Stimulated activated CD4-positive, alpha-beta T cell treated with anti-CD3 and anti-CD28 coated beads, Interleukin-1b, Interleukin-23, amount 100 ng/mL, for 1 hour (primary cell): ENCODE measurements at places on chromosomes 2 and 18.

DNA sequence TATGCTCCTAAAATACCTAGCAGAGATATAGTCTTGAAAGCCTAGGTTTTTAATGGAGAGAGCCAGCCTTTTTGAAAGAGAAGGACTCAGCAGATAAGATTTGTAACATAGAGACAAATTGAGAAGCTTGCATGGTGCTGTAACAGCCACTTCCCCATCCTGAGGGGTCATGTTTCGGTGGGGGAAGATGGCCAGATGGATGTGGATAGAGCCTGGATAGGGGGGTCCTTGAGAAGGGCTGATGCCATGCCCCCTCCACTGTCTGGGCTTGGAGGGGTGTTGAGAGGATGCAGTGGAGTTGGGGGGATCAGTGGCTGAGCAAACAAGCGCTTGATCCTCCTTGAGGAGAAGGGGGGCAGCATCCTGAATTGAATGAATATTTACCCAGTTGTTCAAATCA, 178.0 kb upstream of the HS6ST1 start:
- DNase-seq, result no peak

- DNase-seq, result no peak
These were observed 60.1 kb downstream of the DSC3 start for GRCh38 chr18:30982285-30982992.

- DNase-seq, result no peak
These were observed 70.9 kb upstream of the ST6GAL2 start for GRCh38 chr2:106956879-106957278.

DNA sequence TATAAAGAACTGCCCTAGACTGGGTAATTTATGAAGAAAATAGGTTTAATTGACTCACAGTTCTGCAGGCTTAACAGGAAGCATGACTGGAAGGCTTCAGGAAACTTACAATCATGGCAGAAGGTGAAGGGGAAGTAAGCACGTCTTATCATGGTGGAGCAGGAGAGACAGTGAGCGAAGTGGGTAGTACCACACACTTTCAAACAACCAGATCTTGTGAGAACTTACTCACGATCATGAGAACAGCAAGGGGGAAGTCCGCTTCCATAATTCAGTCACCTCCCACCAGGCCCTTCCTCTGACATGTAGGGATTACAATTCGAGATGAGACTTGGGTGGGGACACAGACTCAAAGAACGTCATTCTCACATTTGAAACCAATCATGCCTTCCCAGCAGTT, 260.1 kb upstream of the FAM98A start:
- DNase-seq, result no peak

GRCh38 chr2:99403084-99403483, 65.9 kb downstream of the EIF5B start:
- no peak for DNase-seq

DNA sequence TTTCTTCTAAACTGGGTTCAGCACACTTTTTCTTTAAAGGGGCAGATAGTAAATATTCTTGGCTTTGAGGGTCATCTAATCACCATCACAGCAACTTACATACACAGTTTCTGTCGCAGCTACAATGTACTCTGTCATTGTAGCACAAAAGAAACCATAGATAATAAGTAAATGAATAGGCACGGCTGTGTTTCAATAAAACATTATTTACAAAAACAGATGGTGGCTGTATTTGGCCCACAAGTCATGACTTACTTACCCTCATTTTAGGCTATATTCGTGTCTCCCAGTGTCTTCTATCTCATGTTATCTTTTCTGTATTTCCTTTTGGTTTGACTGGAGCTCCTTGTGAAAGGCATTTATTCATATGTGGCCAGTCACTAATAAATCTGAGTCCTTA, 168.3 kb downstream of the MAP2 start:
- no peak for DNase-seq

DNA sequence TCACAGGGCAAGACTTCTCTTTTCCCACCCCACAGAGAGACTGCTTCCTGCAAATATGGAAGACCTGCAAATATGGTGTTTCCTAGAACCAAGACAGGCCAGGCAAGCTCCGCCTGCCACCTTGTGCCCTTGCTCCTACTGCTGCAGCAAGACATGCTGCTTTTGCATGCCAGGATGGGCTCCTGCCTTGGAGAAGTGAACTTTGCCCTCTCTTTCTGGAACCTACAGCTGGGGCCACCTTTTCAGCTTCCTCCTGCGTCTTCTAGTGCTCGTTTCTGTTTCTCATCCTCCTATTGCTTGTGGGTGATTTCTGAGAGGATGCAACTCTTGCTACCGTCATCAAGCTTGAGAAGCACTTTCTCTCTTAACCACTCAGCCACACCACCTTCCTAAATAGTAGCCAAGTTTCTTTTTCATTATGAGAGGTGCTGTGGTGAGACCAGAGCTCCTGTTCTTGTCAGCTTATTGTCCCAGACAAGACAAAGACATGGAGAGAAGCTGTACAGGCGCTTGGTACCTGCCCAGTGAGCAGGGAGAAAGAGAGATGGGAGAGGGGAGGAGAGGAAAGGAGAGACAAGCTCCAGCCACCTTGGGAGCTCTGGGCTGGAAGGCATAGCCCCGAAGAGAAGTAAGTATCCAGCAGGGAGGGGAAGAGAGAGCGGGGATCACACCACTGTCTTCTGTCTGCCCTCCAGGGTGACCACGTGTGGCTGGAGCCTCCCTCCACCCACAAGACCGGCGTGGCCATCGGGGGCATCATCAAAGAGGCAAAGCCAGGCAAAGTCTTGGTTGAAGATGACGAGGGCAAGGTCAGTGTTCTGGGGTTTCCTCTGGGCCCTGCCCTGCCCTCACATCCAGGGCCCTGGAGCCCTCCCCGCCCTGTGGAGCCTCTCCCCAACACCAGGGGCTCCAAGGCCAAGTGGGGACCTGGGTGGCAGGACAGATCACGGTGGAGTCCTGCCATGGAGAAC, 28.3 kb downstream of the MYO7B start:
- DNase-seq, result no peak

DNA sequence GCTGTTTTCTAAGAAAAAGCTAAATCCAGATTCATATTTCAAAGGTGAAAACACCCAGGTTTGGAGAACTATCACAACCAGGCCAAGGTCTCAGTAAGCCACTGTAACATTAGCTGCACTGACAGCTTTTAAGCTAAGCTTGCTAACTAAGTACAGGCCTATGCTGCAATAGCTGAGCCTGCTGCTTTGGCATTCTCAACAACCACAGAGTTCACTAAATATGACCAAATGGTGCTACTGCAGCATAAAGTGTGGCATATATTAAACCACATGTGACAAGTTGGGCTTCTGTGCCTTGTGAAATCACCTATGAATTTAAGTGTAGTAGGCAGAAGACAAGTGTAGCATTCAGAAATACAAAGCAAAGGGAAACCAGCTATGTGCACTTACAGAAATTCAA, 206.7 kb downstream of the TCF4 start:
- DNase-seq, result no peak

- no peak for DNase-seq
These were observed 4.3 kb upstream of the TRPM8 start for GRCh38 chr2:233912691-233913423.

DNA sequence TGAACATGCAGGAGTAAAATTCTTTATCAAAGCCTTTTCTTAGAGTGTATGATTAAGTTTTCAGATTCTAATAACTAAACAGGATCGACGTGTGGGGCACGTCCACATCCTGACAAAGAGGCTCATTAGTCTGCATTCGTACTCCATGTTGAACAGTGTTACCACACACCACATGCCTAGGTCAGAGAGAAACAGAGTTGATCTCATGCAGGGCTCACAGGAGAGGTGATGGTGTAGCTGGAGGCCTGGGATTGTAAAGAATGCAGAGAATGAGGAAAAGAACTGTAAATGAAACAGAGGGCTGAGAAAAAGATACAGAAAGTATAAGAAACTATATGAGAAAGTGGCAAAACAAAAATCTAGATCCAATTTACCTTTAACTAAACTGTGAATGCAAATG, 632.5 kb downstream of the BCL11A start:
- DNase-seq, result no peak

DNA sequence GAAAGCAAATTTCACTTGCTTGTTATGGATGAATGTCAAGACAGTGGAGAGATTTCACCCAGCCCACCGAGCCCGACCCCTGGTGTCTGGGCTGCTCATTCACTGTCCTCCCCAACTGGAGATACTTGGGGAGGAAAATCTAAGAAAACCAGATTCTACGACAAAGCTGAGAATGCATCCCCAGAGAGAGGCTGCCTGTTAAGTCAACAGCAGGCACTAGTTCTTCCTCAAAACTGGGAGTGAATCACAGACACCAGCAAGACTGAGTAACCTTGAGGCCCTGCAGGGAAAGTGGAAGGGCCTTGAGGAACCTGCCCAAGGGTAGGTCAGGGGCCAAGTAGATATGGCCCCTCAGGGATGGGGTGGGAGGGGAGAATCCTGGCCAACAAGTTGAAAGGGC, 34.2 kb upstream of the MLPH start:
- DNase-seq, result no peak

DNA sequence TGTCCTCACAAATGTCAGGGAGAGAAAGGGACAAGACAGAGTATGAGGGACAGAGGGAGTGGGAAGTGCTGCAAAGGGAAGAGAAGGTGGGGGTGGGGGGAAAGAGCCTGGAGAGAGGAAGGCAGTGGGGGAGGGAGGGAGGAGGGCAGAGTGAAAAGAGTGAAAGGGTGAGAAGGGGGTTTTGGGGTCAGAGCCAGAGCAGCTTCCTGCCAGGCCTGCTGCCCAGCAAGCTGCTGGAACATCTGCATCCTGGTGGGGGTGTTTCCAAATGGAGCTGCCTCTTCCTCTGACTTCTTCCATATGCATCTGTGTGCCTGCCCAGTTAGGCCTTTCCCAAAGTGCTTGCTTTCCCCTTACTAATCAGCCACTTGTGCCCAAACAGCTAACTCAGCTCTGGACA, 94.3 kb upstream of the CELF4 start:
- no peak for DNase-seq

DNA sequence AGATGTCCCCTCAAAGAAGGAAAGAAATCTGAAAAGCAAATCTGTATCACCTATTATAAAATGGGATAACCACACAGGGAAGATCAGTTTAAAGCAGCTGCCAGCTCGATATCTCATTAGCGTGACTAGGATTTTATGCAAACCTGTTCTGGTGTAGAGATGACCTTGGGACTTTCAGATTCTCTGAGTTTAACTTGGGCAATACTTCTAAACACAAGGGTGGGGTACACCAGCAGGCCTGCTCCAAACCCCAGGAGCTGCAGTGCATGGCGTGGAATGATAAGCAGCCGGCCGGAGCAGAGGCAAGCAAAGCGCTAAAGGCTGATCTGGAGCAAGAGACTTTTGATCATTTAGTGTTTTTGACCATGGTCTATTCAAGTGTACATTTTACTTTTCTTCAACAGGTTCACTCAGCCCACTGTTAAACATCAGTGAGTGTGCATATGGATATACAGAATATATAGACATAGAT, 4.7 kb downstream of the SERTAD2 start:
- DNase-seq, result no peak

DNA sequence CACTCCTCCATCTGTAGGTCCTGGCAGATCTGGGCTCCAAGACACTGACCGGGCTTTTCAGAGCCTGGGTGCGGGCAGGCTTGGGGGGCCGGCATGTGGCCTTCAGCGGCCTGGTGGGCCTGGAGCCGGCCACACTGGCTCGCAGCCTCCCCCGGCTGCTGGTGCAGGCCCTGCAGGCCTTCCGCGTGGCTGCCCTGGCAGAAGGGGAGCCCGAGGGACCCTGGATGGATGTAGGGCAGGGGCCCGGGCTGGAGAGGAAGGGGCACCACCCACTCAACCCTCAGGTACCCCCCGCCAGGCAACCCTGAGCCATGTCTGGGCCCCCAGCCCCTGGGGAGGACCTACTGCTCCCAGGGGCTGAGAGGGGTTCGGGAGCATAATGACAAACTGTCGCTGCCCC, 761 bp upstream of the CHRND start:
- DNase-seq, result no peak

DNA sequence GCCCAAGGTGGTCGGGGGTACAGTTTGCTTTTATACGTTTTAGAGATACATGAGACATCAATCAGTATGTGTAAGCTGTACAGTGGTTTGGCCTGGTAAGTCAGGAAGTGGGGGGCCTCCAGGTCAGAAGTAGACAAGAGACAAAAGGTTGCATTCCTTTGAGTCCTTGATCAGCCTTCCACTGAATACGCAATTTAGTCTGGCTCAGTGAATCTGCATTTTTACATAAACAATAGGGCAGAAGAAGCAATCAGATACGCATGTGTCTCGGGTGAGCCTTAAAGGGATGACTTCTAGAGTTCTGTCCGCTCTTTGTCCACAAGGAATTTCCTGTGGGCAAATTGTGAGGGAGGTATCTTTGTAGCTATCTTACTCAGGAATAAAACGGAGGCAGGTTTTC, 87.2 kb downstream of the SOWAHC start:
- DNase-seq, result no peak

- no peak for DNase-seq
These were observed 38.2 kb upstream of the DPP4 start for GRCh38 chr2:162111958-162112850.

GRCh38 chr2:241811952-241812729, 3.1 kb downstream of the NEU4 start:
- no peak for DNase-seq

- DNase-seq, result no peak
These were observed 84.2 kb downstream of the TGFA start for GRCh38 chr2:70469435-70469834.

DNA sequence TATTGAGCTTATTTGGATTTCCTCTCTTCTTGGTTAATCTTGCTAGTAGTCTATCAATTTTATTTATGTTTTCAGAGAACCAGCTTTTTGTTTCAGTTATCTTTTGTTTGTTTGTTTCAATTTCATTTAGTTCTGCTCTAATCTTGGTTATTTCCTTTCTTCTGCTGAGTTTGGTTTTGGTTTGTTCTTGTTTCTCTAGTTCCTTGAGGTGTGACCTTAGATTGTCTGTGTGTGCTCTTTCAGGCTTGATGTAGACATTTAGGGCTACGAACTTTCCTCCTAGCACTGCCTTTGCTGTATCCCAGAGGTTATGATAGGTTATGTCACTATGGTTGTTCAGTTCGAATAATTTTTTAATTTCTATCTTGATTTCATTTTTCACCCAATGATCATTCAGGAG, 141.6 kb downstream of the ZNF236 start:
- DNase-seq, result no peak

DNA sequence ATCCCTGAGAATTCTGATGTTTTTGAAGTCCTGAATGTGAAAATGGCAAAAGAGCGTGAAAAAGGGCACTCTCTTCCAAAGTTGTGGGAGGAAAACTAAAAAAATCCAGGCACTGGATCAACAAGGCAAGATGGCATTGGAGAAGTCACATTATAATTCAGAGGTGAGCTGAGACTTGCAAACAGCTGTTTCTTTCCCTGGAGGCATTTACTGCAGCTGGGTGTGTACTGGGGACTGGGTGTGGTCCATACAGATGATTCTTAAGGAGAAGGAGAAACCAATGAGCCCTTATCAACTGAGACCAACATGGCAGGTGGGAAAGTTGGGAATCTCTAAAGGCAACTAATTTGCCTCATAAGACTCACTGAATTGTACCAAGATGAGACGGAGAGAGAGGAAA, 313.9 kb downstream of the TRIB2 start:
- DNase-seq, result no peak

GRCh38 chr18:74190086-74190485, 41.8 kb downstream of the TIMM21 start:
- no peak for DNase-seq

DNA sequence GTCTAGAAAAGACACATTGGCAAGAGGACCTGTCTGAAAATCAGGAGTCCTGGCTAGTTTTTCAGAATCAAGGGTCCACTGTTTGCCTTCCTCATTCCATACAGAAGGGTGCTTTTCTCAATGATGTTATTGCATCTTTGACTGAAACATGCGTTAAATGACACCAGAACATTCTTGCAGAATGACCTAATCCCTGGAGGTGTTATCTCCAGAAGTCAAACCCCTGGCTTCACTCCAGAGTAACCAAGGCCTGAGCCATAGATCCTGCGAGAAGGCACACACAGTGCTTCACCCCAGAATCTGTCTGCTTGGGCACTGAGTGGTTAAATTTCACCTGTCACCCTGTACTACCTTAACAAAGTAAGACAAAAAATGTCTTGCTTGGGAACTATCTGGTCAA, 1055.2 kb upstream of the FANCL start:
- no peak for DNase-seq
